Muscle of leg (tissue), 16 donors: ENCODE measurements at places on chromosomes 2 and 18. TPM values are rescaled to one million over a fixed set of nuclear protein-coding genes. Genes with fewer than 3 reads are reported as not detected.

Gene IL1RN
- 0.22 TPM for total RNA-seq

Gene FAM237A
- total RNA-seq: not detected

Gene LYG1
- total RNA-seq: 1.9 TPM

Gene CCDC141
- 76.1 TPM for total RNA-seq

Gene HOXD9
- total RNA-seq: 0.75 TPM

Gene CCDC68
- total RNA-seq: 0.58 TPM

Gene GPR17
- total RNA-seq: 0.53 TPM

Gene YIPF4
- total RNA-seq: 36.4 TPM

Gene CYP27A1
- 18.4 TPM for total RNA-seq

Gene FSHR
- total RNA-seq: 0.31 TPM

Gene IGFBP5
- total RNA-seq: 461 TPM

Gene FNDC4
- 11.0 TPM for total RNA-seq

Gene VSNL1
- 2.3 TPM for total RNA-seq

Gene ITGAV
- total RNA-seq: 47.1 TPM

Gene SCN2A
- total RNA-seq: 0.04 TPM

Gene G6PC2
- total RNA-seq: not detected

Gene FSIP2
- 2.6 TPM for total RNA-seq

Gene COBLL1
- 7.0 TPM for total RNA-seq

Gene RSAD2
- 3.3 TPM for total RNA-seq

Gene RTP5
- total RNA-seq: not detected

Gene TPO
- 0.18 TPM for total RNA-seq

Gene WDFY1
- 39.5 TPM for total RNA-seq

Gene NPPC
- 1.5 TPM for total RNA-seq

Gene GAL3ST2
- total RNA-seq: 0.09 TPM

Gene PCARE
- total RNA-seq: 0.09 TPM

Gene PRSS56
- total RNA-seq: 2.6 TPM

Gene HAAO
- 14.8 TPM for total RNA-seq

Gene MEP1B
- total RNA-seq: 0.18 TPM

Gene ABCG8
- not detected for total RNA-seq

Gene ARHGAP25
- 3.1 TPM for total RNA-seq

Gene OSR1
- total RNA-seq: 11.6 TPM

Gene SLC4A3
- 5.5 TPM for total RNA-seq

Gene COL4A3
- under 0.01 TPM for total RNA-seq

Gene INO80C
- total RNA-seq: 5.4 TPM
